AG04450 (cell line): ENCODE measurements at places on chromosomes 6 and 20. TPM values are rescaled to one million over a fixed set of nuclear protein-coding genes. Genes with fewer than 3 reads are reported as not detected.
A peak's percentile ranks its signal among the peaks of the same experiment; 100 is the strongest.

TMEM170B gene
- 0.22 and 0.26 TPM in 2 replicates for polyA plus RNA-seq

GRCh38 chr6:139376017-139376330 is 1.5 kb upstream of the CITED2 start:
- no peak for DNase-seq

- DNase-seq: no peak
Measured at GRCh38 chr6:113011801-113012200, 664.7 kb downstream of the RFPL4B start.

ZBTB46 gene
- polyA plus RNA-seq: 2.0 and 2.8 TPM in 2 replicates

GRCh38 chr6:142242269-142242668 is 59.5 kb upstream of the ADGRG6 start:
- DNase-seq: no peak

DNA sequence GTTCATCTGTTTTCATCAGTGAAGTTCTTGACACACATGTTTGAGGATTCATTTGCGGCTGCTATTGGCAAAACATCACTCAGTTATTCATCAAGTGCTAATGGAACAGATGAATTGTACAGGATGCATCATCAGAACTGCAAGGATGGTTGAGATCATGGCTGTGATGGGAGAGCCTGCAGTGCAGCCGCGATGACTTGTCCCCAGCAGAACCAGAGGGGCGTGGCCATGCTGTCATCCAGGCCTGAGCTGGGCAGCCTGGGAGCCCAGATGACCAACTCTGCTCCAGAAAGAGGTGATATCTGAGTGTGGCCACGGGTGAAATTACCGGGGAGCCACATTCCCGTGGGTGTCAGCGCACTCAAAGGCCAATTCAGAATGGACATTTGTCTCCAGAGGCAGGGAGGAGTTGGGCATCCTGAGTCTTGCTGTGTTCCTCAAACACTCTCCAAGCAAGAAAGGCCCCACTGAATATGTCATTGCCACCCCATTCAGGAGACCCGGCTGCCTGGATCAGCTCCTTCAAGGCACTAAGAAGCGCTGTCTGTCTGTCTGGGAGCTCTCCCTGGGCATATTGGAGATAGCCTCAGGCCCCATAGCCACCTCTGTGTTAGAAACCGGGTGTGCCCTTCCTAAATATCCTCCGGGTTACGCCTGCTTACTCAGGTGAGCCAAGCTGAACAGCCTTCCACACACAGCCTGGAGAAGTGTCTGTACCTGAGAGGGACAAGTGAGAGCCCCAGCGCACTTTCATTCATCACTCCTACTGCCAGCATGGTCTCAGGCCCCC is 66.7 kb downstream of the SYNDIG1 start:
- DNase-seq: no peak

SOBP gene
- polyA plus RNA-seq: 0.76 and 1.1 TPM in 2 replicates

HLA-DPA1 gene
- polyA plus RNA-seq: 0.10 and 0.15 TPM in 2 replicates

RAB32 gene
- polyA plus RNA-seq: 85.9 and 100 TPM in 2 replicates

DNA sequence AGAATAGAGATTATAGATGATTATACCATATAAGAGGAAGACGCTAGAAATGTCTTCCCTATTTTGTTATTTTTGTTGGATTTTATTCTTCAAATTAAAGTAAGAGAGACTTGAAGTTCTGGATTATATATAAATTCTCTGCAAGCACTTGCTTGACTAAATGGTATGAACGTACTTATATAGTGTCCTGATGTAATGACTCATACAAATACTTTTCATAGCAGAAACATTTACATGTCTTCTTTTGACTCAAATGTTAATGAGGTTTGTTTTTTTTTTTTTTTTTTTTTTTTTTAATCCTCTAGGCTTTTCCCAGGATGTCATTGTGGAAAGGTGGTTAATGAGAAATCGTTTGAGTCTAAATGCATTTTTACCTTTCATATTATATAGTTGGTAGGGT is 55.0 kb downstream of the PDE7B start:
- no peak for DNase-seq

GPX6 gene
- polyA plus RNA-seq: not detected in 2 replicates

DNA sequence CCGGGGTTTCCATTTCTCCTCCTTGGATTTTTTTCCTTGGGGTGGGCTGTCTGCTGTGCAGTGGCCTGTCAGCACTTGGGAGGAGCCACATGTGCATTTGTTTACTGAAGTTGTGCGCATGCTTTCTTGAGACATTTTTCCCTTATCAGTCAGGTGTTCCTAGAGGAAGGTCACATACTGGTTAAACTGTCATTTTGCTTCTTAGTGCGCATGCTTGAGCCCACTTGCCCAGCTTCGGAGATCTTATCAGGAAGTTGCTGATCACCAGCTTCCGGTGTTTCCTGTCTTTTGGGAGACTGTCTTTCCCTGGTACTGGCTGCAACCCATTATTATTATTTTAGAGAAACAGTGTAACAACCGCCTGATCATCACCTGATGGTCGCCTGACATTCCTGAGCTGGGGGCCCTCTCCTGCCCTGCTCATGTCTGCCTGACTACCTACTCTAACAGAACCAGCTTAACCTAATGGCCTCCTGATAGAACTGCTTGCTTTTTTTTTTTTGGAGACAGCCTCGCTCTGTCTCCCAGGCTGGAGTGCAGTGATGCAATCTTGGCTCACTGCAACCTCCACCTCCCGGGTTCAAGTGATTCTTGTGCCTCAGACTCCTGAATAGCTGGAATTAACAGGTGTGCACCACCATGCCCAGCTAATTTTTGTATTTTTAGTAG is 378 bp upstream of the ERVFRD-1 start:
- no peak for DNase-seq

DNA sequence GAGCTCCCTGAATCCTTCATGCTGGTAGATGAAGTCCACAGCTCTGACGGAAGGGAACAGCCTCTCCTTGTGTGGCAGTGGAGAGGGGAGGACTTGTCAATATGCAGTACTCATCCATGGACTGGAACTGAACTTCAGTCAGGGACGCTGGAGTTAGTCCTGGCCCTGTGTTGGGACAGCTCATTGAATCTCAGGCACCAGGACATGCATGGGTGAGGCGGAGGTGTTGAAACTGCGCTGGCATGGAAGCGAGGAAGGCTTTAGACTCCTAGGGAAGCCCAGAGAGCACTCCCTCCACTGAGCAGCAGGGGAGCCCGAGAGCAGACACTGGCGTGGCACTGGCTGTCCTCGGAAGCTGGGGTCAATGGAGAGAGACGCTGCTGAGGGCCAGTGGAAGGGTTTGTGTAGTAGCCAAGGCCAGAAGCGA is 161.3 kb upstream of the GGTLC1 start:
- DNase-seq: no peak

GRCh38 chr6:113447088-113447831 is 409.9 kb upstream of the MARCKS start:
- peak; percentile 76 for DNase-seq

GRCh38 chr6:157454762-157455714 is 74.0 kb downstream of the ZDHHC14 start:
- no peak for DNase-seq

DNA sequence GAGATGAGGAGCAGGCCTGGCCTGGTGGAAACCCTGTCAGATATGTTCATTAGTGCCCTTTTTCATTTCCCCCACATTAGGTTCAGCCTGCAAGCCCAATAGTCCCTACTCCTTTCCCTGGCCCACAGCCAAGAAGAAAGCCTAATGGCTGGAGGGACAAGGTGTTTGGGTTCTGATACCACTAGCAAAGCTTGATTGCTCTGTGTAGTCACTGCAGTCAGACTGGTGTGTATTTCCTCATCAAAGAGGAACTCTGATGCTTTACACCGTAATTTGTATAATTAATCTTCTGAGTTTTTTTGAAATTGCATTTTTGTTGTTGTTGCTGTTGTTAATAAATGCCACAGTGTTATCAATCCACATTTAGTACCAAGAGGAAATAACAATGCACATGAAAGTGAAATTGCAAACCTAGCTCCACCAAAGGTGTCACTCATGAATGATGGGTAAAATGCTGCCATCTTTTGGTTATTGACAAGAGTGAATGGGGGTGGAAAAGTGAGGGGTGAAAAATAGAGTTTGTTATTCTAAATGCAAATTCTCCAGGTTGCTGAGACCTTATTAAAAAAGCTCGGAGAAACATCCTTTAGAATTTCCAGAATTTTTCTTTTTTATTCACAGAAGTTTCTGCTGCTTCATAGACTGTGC is 320.2 kb upstream of the POU3F2 start:
- no peak for DNase-seq

DNA sequence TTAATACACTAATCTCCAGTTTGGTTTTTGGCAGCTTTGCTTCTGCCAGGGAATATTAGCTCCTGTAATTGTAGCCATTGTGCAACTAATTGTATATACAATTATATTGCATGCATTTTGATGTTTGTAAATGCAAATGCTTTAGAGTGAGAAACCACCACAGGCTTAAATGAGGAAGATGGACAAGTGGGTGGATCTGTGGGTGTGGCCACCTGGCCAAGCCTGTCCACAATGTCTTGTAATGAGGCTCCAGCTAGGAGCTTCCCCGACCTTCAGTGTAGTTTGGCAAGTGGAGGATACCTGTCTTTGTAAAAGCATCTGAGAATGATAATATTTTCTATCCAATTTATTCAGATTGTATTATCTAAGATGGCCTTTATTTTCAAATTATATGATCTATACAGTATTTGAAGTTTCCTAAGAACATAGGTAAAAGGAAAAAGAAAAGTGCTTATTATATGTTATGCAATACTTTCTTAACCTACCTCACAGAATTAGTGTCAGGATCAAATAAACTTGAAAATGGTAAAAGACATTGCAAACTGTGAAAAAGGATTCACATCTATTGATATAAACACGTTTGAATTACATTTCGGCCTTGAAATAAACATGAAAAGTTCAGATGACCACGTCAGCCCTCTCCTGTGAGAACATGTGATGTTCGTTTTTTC is 49.3 kb upstream of the ARID1B start:
- DNase-seq: no peak

- peak; percentile 76 for DNase-seq
Measured at GRCh38 chr6:90219209-90219985, 77.2 kb downstream of the BACH2 start.

- no peak for DNase-seq
Measured at GRCh38 chr6:159082039-159082815, 37.4 kb upstream of the TAGAP start.

CDS2 gene
- 43.5 and 48.7 TPM in 2 replicates for polyA plus RNA-seq

- no peak for DNase-seq
Measured at GRCh38 chr6:31465718-31466117, 32.2 kb upstream of the MICB start.

GRCh38 chr6:135185483-135185882 is 4.4 kb downstream of the MYB start:
- DNase-seq: no peak

DNA sequence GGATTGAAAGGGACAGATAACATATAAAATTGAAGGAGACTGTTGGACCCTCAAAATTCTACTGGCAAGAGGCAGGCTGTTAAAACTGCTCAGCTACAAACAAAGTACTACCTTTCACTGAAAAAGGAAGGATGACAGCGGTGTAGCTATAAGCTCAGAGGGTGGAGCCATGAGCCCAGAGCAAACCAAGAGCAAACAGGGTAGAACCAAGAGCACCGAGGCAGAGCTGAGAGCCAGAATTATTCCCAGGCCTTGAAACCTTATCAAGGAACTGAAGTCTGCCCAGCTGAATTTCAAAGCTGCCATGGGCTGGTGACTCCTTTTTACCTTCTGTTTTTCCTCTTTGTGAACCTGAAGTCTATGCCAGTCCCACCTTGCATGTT is 74.7 kb upstream of the SLC4A11 start:
- no peak for DNase-seq

CLVS2 gene
- polyA plus RNA-seq: not detected in 2 replicates

LY6G5C gene
- 2.0 and 2.7 TPM in 2 replicates for polyA plus RNA-seq
